Breast epithelium (tissue), 4 donors: ENCODE measurements at places on chromosomes 7 and 10. TPM values are rescaled to one million over a fixed set of nuclear protein-coding genes. Genes with fewer than 3 reads are reported as not detected.

DNA sequence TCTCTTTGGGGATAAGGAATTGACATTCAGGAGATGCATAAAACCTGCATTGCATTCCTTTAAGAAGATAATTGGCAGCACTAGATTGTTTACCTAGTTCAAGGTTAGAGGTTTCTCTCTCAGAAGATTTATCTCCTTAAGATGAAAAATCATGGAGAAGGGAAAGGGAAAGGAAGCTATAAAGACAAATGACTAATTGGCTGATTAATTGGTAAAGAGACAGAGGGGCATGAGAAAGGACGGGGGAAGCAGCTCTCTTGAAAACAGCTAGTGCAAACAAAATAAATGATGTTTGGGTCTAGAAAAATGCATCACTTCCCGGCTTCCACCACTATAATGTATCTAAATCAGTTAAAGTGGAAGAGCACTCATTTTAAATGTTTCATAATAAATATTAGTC, 941.2 kb downstream of the XPNPEP1 start:
- H3K36me3 ChIP-seq, result no peaks in the 10 kb centered on the region
- no peaks in the 10 kb centered on the region for H3K4me1 ChIP-seq

GRCh38 chr7:155001756-155002410, 1.0 kb downstream of the PAXIP1 start:
- no peaks in the 10 kb centered on the region for H3K36me3 ChIP-seq
- peak overlapping the region; percentile 54 for H3K27ac ChIP-seq
- no peaks in the 10 kb centered on the region for H3K27me3 ChIP-seq
- no peaks in the 10 kb centered on the region for H3K4me1 ChIP-seq

DNA sequence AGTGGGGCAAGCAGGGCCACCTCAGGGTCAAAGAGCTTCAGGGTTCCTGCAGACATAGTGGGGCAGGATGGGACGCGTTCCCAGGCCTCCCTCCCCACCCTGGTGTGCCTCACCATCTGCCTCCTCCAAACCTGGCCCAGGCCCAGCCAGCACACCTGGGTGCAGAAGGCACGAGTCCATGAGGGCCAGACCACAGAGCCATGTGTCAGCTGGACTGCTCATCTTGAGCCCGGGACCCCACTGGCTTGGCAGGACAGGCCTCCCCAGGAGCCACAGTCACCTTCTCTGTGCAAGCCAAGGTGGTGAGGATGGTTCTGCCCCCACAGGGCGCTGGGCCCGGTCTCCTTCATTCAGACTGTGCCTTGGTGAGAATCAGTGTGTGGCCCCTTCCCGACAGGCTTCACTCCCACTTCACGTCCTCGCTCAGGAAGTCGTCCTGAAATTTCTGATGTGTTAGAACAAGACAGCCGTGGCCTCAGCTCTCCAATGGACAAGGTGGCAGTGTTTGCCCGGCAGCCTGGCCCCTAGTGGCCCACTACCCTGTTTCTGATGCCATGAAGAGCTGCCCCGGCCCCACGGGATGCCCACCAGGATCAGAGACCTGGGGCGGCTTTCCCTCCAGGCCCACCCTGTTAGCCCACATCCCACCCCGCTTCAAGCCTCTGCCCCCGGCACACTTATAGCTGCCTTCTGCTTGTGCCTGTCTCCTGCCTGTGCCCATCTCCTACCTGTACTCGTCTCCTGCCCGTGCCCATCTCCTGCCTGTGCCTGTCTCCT, 59.6 kb upstream of the EBF3 start:
- no peaks in the 10 kb centered on the region for H3K27me3 ChIP-seq
- H3K4me3 ChIP-seq, result no peak overlapping the region
- H3K4me1 ChIP-seq, result no peaks in the 10 kb centered on the region
- no peak overlapping the region for H3K27ac ChIP-seq

DNA sequence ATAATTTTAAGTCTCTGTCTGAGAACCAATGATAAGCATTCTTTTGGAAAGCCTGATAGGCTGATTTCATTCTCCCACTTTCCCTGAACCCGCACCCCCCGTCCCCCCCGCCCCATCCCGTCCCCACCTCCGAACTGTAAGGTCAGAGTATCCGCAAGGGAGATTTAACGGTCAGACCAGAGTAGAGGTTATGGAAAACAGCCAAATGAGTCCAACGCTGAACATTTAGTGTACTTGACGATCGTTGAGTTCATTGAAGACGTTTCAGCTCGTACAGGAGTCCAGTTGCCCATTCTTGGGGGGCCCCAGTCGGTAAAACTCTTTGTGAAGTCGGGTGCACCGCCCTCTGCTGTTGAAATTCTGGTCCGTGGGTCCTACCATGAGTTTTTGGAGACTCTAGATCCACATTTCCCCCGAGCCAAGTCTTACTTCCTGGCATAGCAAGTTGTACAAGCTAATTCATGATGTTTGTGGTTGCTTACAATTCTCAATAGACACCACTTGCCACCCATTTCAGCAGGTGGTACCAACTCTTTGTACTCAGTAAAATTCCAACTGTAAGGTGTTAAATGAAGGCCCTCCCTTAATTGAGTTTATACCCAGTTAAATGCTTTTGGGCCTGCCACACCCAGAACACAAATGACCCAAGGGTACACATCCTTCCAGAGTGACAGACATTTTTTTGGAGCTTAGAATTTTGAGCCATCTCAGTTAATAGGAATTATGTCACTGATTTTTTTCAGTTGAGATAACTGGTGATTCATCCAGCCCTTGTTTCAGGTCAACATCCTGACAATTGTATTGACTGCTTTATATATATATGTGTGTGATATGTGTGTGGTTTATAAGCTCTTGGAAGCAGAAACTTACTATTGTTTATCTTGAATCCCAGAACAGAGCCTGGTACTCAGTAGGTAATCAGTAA, 1.2 kb downstream of the MARCHF5 start:
- no peaks in the 10 kb centered on the region for H3K36me3 ChIP-seq
- peak; percentile 34 for DNase-seq
- peak overlapping the region; percentile 93 for H3K4me3 ChIP-seq

GRCh38 chr10:125000366-125001312, 58.7 kb downstream of the ZRANB1 start:
- peaks cover 9% of the 10 kb centered on the region for H3K4me1 ChIP-seq
- DNase-seq, result no peak
- no peaks in the 10 kb centered on the region for H3K36me3 ChIP-seq

DNA sequence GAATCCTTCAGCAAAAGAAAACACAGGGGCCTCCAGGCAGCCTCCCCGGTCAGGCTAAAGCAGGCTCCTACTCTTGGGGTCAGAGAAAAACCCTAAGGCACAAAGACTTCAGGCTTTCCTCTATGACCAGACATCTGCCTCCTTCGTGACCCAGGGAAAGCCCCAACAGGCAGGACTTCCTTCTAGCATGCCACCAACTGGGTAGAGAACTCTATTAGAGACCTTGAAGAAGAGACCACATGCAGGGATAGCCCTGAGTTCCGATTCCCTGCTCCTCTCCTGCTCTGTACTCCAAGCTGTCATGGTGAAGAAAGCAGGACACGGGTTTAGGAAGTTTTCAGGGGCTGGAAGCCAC, 1.3 kb downstream of the TRPV6 start:
- H3K27me3 ChIP-seq, result no peaks in the 10 kb centered on the region
- no peak for DNase-seq
- H3K27ac ChIP-seq, result no peak overlapping the region
- H3K36me3 ChIP-seq, result no peaks in the 10 kb centered on the region
- peak overlapping the region; percentile 61 for H3K4me3 ChIP-seq

DNA sequence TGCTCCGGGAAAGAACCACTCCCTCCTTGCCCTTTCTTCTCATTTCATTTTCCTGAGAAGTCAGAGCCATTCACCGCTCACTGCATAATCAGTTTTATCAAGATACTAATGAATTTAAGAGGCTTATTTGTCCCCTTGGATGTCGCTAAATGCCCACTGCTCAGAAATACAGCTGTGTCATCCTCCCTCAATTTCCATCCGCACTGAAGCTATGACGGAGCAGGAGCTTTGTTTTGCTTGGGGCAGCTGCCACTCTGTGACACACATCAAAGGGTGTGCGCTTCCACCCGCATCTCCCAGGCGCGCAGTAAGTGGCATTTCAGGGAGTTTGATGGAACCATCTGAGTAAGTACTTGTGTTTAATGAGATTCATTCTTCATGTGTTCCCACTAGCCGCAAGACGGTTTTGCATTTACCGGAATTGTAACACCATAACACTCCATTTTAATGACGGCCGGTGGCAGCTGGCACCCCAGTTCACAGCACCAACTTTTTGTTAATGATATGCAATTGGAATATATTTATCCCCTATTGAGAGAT, 103.8 kb upstream of the PARD3 start:
- no peaks in the 10 kb centered on the region for H3K36me3 ChIP-seq
- no peak for DNase-seq
- H3K27me3 ChIP-seq, result no peaks in the 10 kb centered on the region

Gene TTYH3
- total RNA-seq, result 17.4 TPM

Gene OSBPL3
- 6.4 TPM for total RNA-seq

DNA sequence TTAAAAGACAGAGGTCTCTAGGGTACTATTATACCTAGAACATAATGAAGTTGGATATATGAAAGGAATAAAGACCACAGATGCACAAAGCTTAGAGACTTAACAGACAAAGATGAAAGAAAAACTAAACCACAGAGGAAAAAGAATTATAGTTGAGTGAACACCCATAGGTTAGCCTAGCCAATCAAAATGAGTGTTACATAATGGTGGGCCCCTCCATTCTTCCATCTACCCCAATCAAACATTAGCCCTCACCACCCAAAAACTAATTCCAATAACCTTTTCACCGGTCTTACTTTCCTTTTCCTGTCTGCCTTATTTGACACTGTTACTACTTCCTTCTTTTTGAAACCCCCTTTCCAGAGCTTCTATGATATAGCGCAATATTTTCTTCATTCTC, 130.1 kb downstream of the ELMO1 start:
- H3K36me3 ChIP-seq, result no peaks in the 10 kb centered on the region
- no peak overlapping the region for H3K27ac ChIP-seq
- no peaks in the 10 kb centered on the region for H3K27me3 ChIP-seq
- no peak overlapping the region for H3K4me3 ChIP-seq

Gene DRGX
- not detected for total RNA-seq

Gene PLXDC2
- 101 TPM for total RNA-seq
